CMK (cell line): ENCODE measurements at places on chromosomes 12 and 14.

DNA sequence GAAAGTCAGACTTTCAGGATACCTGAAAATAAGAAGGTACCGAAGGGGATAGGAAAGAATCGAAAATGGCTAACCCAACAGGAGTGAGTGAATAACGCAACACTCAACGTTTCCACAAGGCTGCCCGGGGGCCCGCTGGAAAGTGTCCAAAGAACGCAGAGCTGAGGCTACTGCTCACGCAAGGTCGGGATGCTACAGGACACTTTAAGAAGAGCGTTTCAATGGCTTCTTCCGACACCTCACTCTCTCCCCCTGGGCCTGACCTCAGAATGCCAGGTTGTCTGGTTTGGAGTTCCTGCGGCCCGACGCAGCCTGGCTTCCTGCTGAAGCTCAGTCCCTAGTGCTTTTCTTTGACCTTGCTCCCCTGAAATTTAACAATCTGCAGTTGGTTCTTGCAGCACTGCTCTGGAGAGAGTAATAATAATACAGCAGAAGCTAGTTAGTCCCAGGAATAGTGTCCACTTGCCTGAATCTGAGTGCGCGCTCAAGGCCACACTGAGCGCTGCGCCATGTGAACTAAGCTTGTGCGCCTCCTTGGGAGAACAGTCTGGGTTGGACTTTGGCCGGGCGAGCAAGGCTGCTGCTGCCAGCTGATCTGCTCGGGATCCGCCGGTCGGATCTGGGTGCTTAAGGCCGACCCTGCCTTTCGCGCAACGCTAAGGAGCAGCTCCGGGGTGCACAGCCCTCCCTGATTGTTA lies 2.0 kb upstream of the ALX1 start:
- no peak for DNase-seq

DNA sequence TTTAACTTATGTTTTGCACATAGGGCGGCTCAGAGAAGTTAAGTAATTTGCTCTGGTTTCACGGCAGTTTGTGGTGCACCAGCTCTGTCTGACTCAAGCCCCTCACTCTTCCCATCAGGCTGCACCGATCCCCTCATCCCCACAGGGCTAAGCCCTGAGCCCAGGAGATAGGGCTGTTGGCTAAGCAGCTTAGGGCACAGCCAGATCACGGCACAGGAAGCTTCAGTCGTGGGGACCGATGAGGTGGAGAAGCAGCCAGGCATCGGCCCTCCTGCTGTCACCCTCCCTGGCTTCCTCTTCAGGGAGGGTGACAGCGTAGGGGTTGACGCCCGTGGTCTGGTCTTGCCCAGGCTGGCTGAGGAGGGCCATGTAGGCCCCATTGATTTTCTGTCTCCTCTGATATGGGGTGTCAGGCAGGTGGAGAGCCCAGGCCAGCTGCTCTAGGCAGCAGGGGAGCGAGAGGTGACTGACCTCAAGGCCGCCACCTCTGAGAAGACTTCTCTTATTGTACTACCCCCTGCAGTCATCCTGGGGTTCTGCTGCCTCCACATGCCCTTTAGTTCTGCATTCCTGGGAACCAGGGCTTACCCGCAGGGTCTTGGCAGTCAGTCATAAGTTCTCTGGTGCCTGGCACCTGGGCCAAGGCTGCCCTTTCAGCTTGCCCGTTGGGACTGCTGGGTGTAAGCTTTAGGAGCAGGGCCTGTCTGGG lies 166.4 kb downstream of the TSPAN9 start:
- no peak for DNase-seq

DNA sequence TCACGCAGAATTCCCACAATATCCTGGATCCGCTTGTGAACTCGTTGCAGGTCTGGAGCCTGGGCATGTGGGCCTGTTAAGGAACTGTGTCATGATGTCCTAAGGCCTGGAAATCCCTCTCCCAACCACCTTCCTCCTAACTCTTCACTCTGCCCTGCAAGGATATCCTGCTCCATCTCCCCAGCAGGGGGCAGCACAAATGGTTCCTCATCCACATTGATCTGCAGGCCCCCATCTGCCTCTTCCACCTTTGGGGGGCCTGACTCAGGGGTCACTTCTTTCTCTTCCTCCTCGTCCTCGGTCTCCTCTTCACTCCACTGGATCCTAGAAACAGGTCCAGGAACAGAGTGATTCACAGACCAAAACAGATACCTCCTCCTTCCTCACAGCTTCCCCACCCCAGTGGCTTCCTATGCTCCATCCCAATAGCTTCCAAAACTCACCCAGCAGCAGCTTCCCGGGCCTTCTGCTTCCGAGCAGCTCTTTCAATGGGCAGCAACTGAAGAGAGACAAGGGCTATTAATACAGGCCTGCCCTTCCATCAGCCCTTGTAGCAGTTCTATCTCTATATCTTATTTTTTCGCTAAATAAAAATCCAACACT lies 4.5 kb downstream of the NOP2 start:
- peak; percentile 39 for DNase-seq

GRCh38 chr12:89140141-89140540 lies 212.2 kb downstream of the DUSP6 start:
- DNase-seq, result no peak

GRCh38 chr14:24331731-24332267 lies 3.1 kb downstream of the ADCY4 start:
- no peak for DNase-seq

- no peak for DNase-seq
Observed at GRCh38 chr12:16347391-16348298, at the start of gene MGST1. Gene MGST1 (plus strand): TSS chr12:16347645. CDS start chr12:16354253, 6,608 bp downstream.

DNA sequence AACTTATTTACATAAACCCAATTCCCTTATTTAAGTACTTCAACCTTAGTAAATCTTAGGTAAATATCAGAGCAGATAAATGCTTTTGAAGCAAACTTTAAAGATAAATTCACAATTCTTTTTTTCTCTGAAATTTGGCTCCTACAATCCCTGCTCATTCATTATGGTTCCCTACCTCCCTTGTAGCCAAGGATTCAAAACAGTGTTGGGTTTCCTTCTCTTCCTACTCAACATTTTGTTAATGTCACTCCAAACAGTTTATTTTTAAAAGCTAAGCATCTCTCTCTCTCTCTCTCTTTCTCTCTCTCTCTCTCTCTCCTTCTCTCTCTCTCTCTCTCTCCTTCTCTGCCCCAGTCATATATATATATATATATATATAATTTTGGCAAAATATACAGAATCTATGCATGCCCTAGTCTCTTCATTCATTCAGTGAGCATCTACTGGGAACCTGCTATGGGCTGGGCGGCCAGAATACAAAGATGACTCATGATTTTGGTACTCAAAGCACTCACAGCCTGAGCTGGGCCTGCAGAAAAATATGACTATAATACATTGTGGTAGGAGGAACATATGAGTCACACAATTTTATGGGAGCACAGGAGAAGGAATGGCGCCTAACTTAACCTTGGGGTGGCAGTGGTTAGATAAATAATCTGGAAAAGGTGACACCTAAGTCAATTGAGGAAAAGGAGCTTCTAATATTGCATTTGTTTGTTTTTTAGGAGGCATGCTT lies 123.7 kb upstream of the DHRS4 start:
- no peak for DNase-seq

GRCh38 chr14:29355331-29355730 lies 572.3 kb downstream of the PRKD1 start:
- DNase-seq, result no peak

- no peak for DNase-seq
Observed at GRCh38 chr12:120376416-120376815, 7.5 kb upstream of the MSI1 start.

DNA sequence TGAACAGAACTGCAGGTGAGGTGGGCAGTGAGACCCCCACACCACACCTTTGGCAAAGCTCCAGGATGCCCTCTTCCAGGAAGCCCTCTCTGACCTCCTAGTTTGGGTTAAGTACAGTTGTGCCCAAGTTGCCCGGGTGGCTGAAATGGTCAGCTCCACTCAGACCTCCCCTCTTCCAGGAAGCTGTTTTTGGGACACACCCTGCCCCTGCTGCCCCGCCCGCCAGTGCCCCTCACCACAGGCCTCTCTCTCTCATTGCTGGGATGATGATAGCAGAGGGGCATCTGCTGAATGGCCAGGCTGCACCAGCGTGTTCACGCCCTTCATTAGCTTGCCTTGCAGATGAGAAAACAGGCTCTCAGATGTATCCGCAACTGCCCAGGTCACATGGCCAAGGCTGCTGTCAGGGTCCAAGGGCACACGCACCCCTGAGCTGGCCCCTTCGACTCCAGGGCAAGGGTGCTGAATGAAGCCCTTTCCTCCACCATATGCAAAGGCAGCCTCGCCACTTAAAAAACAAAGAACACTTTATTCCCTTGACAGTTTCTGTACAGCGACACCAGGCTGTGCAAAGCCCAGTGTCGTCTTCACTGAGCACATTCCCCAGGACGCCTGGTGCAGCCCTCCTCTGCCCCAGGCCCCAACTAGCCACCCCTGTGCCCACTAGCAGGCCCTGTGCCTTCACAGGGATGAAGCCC lies 15.5 kb downstream of the SLC25A29 start:
- DNase-seq, result peak; percentile 62

- no peak for DNase-seq
Observed at GRCh38 chr14:95156161-95157047, 925 bp downstream of the DICER1 start.

- no peak for DNase-seq
Observed at GRCh38 chr12:6234214-6234613, 34.0 kb downstream of the CD9 start.

GRCh38 chr12:97968641-97969197 lies 506.1 kb downstream of the RMST start:
- DNase-seq, result no peak
